Right lung (tissue), 10 donors: ENCODE measurements at places on chromosomes 13 and 19. TPM values are rescaled to one million over a fixed set of nuclear protein-coding genes. Genes with fewer than 3 reads are reported as not detected.

GRCh38 chr19:45137179-45137761 is 23.5 kb downstream of the NKPD1 start:
- DNase-seq, result no peak

DNA sequence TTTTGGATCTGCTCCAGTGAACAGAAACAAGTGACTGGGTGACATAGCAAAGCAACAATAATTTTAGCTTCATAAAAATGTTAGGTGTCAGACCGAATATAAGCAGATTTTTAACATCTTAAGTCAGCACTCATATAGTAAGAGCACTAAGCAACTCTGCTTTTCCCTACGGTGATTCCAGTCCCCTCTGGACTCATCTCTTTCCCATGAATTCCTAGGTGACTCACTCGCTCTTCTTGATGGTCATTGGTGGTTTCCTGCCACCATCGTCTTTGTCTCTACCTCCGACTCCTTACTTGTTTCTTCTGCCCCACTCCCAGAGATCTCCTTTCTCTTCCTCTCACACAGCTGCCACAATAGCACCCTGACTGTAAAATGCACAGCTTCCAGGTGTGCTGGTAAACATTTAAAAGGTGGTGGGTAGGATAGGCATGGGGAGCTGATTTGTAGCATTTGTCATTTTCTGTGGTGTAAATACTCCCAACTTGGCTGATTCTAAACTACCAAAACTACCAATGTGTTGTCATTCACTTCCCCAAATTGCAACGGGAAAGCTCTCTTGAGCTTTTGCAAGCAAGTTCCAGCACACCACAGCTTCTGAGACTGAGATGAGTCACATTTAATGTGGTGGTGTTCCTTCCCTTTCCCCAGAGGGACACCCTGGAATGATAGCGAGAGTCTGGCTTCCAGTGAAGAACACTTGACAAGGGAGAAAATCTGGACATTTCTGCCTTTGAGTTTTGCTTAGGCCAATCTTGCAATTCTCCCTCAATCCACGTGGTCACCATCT is 42.8 kb upstream of the CLDN10 start:
- no peak for DNase-seq

- no peak for DNase-seq
Observed at GRCh38 chr19:10681658-10682057, 19.6 kb upstream of the QTRT1 start.

DNA sequence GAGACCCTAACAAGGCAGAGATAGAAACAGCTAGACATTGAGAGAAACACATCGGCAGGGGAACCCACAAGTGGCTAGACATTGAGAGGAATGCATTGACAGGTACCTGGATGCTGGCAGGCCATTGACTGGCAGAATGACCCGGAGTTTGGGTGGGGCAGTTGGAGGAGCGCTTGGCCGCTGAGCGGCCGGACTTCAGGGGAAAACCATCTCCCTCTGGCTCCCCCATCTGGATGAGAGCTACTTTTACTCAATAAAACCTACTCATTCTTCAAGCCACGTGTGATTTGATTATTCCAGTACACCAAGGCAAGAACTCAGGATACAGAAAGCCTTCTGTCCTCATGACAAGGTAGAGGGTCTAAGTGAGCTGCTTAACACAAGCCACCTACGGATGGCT is 473.4 kb downstream of the SLITRK5 start:
- no peak for DNase-seq

DNA sequence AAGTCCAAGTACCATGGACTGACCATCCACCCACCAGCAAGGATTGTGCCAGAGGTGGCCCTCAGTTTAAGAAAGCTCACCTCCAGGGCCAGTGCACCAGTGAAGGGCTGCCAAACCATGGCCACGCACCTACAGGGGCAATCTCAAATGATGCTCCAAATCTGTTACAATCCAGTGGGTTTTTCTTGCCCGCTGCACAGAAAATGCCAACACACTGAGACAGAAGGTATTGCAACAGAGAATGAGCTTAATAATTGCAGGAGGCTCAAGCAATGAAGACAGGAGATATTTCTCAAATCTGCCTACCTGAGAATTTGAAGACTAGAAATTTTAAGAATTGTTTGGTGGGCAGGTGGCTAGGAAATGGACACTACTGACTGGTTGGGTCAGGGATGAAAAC is 22.0 kb downstream of the CEACAM7 start:
- no peak for DNase-seq

The F10 gene
- polyA plus RNA-seq, result 14.1 TPM

The KANK3 gene
- polyA plus RNA-seq, result 16.8 TPM
